ENCODE measurements at places on chromosomes 7 and 10.

DNA sequence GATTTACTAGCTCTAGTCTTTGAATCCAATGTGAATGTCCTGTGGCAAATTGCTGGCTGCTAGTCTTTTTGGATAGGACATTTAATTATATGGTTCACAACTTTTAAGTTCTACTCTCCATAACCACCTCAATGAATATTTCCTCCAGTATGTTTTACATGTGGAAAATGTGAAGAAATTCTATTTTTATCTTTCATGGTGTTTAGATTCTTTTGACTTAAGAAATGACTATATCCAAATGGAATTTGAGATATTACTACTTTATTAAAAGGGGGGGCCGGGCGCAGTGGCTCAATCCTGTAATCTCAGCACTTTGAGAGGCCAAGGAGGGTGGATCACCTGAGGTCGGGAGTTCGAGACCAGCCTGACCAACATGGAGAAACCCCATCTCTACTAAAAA is 202.0 kb downstream of the ARL4A start:
- no peak for DNase-seq

- DNase-seq = no peak
Observed at GRCh38 chr10:63769367-63769766, 248.2 kb downstream of the REEP3 start.

GRCh38 chr10:103501186-103501585 is 7.7 kb downstream of the NEURL1 start:
- no peak for DNase-seq

- peak; percentile 37 for DNase-seq
Observed at GRCh38 chr10:96124230-96125141, 5.6 kb upstream of the ZNF518A start.

Measured in endothelial cell of umbilical vein (primary cell).